ENCODE measurements at places on chromosomes 1 and 21. TPM values are rescaled to one million over a fixed set of nuclear protein-coding genes. Genes with fewer than 3 reads are reported as not detected.

The CHI3L1 gene
- total RNA-seq, result 0.37 TPM

The JAM2 gene
- 1.2 TPM for total RNA-seq

GRCh38 chr21:35990609-35991008 lies 69.7 kb downstream of the SETD4 start:
- H3K4me3 ChIP-seq, result no peak overlapping the region
- no peaks in the 10 kb centered on the region for H3K4me1 ChIP-seq
- no peak overlapping the region for H3K27ac ChIP-seq
- peaks cover 4% of the 10 kb centered on the region for H3K27me3 ChIP-seq
- no peaks in the 10 kb centered on the region for H3K36me3 ChIP-seq

GRCh38 chr1:57254022-57254421 lies 169.8 kb downstream of the DAB1 start:
- H3K4me1 ChIP-seq, result no peaks in the 10 kb centered on the region
- H3K27ac ChIP-seq, result no peak overlapping the region
- H3K36me3 ChIP-seq, result no peaks in the 10 kb centered on the region

- H3K4me3 ChIP-seq, result no peak overlapping the region
- peaks cover 14% of the 10 kb centered on the region for H3K4me1 ChIP-seq
- H3K27ac ChIP-seq, result no peak overlapping the region
Observed at GRCh38 chr1:23371987-23372880, 2.6 kb upstream of the ZNF436 start.

DNA sequence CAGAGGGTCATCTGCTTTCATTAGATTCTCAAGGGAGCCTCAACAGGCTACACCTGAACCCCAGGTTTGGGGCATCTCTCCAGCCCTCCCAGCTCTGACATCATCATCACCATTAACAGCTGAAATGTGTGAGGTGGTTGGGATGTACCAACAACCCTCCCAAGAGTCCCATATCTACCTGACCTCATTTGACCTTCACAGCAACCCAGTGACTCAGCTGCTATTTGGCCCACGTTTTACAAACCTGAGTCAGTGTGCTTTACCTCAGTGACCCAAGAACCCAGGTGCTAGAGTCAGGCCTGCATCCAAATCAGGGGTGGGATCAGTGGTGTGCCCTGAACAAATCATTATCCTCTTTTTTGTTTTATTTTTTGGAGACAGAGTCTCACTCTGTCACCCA lies 53.3 kb upstream of the TINAGL1 start:
- peaks cover 12% of the 10 kb centered on the region for H3K27me3 ChIP-seq
- H3K4me3 ChIP-seq, result no peak overlapping the region
- no peak overlapping the region for H3K27ac ChIP-seq
- no peaks in the 10 kb centered on the region for H3K4me1 ChIP-seq
- H3K36me3 ChIP-seq, result no peaks in the 10 kb centered on the region

DNA sequence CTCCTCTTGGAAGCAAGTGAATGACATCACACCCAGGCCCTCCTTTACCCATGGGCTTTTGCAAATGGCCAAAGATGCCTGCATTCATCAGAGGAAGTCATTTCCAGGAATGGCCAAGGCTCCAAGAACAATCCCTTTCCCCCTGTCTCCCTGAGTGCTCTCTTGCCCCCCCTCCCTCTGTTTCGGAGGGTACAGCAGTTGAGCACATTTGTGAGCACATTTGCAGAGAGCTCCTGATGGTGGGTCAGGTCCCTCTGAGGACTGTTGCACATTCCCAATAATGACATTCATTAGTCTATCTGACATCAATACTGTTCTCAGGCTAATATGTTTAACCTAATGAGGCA lies 113.4 kb downstream of the MATN1 start:
- H3K4me3 ChIP-seq, result no peak overlapping the region
- no peaks in the 10 kb centered on the region for H3K4me1 ChIP-seq
- H3K27me3 ChIP-seq, result peaks cover 2% of the 10 kb centered on the region
- no peak overlapping the region for H3K27ac ChIP-seq
- no peak for DNase-seq
